A673 (cell line): ENCODE measurements at places on chromosomes 7 and 10. TPM values are rescaled to one million over a fixed set of nuclear protein-coding genes. Genes with fewer than 3 reads are reported as not detected.

The PRLHR gene
- total RNA-seq = not detected in 2 replicates

The STEAP2 gene
- 114 and 134 TPM in 2 replicates for total RNA-seq

The ADARB2 gene
- total RNA-seq = 0.17 TPM in 1 of 2 replicates, not detected in the other

DNA sequence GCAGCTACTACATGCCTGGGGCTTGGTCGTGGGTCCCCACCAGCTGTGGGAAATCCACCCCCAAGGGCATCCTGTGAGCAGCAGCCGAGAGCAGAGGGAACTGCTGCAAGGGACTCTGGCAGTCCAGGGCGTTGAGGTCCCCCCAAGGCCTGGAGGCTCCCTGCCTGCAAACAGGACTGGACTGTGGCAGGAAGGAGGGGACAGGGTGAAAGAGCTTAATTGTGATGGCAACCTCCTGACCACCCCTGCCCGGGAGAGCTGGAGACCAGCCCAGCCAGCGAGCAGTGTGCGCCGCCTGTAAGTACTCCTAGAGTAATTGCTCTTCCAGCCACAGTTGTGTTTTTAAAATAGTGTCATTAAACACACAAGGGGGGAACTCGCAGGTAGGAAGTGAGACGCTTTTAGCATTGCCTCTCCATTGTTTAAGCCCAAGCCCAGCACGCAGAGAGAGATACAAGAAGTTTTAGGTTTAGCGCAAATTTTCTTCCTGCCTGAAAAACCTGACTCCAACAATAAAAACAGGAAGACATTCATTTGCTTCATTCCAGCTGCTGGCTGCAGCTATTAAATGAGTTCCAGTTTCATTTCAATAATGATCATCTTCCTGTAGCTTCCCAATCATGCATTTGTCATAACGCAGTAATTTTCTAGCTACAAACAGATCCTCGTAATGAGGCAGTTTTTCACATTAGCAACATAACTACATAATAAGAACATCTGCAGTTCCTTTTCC, 111.1 kb downstream of the EBF3 start:
- peak; percentile 75 for DNase-seq
- H3K36me3 ChIP-seq = peaks cover 23% of the 10 kb centered on the region
- no peaks in the 10 kb centered on the region for H3K27me3 ChIP-seq
- H3K4me3 ChIP-seq = peak overlapping the region; percentile 12
- peaks cover 34% of the 10 kb centered on the region for H3K4me1 ChIP-seq
- peak overlapping the region; percentile 54 for H3K27ac ChIP-seq

DNA sequence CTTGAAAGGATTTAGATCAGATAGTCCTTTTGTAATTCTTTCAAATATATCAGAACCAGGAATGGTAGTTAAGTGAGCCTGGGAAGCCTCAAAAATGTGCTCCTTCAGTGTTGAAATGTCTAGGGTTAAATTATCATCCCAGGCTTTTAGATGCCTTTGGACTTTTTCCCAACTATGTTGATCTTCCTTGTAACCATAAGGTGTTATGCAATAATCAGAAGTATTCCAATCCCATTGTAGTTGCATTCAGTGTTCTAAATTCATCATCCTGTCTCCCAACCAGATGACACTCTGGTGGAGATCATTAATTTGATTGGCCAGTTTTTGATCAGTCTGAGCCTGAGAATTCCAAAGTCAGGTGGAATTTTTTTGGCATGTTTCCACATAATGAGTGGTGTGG, 35.1 kb upstream of the AKR1C2 start:
- H3K4me3 ChIP-seq = no peak overlapping the region
- peaks cover 76% of the 10 kb centered on the region for H3K4me1 ChIP-seq
- peak overlapping the region; percentile 98 for H3K27ac ChIP-seq

DNA sequence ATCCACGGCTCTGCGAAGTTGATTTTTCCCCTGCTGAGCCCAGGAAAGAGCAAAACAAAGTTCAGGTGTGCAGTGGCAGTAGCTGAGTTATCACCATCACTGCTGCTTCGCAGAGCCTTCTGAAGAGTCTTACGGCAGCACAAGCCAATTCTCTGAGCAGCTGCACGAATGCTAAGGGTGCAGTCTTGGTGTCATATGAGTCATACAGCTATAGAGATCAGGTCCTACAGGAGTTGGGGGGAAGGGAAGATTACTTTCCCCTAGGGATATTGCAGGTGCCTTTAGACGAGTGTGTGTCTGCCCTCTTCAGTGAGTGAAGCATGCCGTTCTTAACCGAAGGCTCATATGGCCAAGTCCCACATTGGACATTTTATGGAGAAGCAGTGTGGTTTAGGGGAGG, 227.8 kb downstream of the CELF2 start:
- no peak overlapping the region for H3K27ac ChIP-seq
- H3K27me3 ChIP-seq = peaks cover 49% of the 10 kb centered on the region
- no peak for DNase-seq
- H3K4me3 ChIP-seq = no peak overlapping the region
- H3K4me1 ChIP-seq = no peaks in the 10 kb centered on the region
- H3K36me3 ChIP-seq = no peaks in the 10 kb centered on the region

DNA sequence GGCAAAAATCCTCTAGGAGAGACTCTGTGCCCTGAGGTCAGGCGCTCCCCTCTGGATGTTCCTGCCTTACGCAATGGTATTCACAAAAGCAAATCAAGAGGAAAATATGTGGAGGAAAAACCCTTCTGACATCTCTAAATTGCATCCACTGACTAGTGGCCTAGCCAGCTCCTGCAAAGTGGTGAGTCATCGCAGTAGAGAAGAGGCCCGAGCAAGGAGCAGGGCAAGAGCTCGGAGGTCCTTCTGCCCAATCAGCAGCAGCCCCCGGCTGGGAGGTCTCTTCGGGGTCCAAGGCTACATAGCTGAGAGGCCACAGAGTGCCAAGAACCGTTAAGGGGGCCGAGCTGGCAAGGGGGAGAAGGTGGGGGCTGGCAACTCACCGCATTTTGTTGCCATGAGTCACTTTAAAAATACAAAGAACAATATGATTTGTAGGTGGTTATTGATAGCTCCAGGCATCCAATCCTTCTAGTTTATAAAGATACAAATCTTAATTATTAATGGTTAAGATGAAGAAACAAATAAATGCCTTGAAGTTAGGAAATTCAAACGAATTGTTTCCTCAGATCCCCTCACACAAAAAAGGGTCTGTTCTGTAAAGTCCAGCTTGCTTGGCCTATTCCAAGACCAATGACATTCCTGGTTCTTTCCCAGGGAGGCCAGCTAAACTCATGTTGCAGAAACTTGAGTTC, 161.6 kb downstream of the PKD1L1 start:
- H3K4me1 ChIP-seq = peaks cover 9% of the 10 kb centered on the region
- H3K4me3 ChIP-seq = no peak overlapping the region
- no peaks in the 10 kb centered on the region for H3K27me3 ChIP-seq
- no peaks in the 10 kb centered on the region for H3K36me3 ChIP-seq
- H3K27ac ChIP-seq = no peak overlapping the region

GRCh38 chr7:100478958-100479660, at the start of gene TSC22D4:
TSS of gene TSC22D4 (minus strand) at chr7:100479214. CDS start at chr7:100478038, 1,176 bp downstream.
- peak within 1 kb of the TSS; percentile 81 for H3K27ac ChIP-seq
- H3K36me3 ChIP-seq = peaks cover 4% of the 10 kb centered on the region
- no peaks in the 10 kb centered on the region for H3K27me3 ChIP-seq
- DNase-seq = peak; percentile 96
- peaks cover 31% of the 10 kb centered on the region for H3K4me1 ChIP-seq
- peak within 1 kb of the TSS; percentile 87 for H3K4me3 ChIP-seq
